ENCODE measurements at places on chromosomes 13 and 19. TPM values are rescaled to one million over a fixed set of nuclear protein-coding genes. Genes with fewer than 3 reads are reported as not detected.

GRCh38 chr19:31986951-31987350, 358.5 kb upstream of the ZNF507 start:
- DNase-seq: no peak

DNA sequence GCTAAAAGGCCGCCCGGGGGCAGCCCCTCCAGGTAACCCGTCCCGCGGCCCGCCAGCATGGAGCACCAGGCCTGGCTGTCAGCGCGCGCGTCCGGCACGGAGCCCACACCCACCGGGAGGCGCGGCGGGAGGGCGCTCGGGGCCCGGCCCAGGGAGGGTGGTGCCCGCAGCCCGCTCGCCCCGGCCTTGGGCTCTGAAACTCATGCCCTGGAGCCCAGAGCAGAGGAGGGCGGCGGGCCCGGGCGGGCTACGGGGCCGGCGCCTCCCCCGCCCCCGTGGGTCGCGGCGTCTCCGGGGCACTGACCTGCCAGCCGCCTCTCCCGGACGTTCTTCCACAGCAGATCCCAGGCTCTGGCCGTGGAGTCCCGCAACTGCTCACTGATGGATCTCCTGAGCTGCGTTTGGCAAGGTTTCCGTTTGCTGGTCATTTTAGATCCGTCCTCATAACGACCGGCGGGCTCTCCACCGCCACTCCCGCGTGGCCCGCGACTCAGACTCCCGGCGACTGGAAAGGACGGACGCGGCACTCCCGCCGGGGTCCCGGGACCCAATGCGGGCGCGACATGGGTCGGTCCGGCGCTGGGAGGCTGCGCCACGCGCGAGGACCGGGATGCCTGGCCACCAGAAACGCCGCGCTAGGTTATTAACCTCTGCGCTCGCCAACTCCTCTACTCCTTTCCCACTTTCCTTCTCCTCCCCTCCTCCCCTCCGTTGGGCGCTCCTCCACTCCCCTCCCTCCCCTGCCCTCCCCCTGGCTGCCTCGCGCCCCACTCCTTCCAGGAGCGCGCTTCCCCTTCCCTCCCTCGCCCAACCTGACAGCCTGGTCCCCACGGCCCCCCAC, 64.7 kb upstream of the STARD13 start:
- DNase-seq: no peak

DNA sequence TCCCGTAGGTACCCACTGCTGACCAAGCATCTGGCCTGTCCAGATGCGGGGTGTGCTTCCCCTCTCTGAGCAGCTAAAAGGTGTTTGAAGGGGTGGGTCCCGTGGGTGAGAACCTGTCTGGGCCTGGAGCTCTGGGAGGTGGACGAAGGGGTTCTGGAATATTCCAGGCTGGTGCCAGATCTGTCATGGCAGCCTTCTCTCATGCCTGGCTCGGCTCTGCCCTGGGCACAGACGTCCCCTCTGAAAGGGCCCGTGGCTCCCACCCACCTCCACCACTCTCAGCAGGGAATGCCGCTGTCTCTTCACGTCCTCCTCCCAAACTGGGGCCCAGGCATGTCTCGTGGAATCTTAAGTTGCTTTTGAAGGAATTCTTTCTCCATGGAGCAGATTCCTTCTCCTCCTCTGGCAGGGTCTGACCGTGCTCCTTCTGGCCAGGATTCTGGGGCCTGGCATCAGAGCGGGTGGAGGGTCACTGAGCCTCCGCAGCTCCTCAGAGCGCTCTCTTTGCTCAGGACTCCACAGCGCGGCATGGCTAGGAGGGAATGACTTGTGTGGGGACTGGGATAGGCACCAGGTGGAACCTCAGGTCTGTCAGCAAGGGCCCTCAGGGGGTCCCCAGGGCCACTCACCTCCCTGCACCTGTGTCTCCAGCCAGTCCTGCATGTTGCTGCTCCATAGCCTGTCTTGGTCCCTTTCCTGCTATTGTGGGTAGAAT, 5.9 kb upstream of the MCF2L start:
- DNase-seq: no peak

DNA sequence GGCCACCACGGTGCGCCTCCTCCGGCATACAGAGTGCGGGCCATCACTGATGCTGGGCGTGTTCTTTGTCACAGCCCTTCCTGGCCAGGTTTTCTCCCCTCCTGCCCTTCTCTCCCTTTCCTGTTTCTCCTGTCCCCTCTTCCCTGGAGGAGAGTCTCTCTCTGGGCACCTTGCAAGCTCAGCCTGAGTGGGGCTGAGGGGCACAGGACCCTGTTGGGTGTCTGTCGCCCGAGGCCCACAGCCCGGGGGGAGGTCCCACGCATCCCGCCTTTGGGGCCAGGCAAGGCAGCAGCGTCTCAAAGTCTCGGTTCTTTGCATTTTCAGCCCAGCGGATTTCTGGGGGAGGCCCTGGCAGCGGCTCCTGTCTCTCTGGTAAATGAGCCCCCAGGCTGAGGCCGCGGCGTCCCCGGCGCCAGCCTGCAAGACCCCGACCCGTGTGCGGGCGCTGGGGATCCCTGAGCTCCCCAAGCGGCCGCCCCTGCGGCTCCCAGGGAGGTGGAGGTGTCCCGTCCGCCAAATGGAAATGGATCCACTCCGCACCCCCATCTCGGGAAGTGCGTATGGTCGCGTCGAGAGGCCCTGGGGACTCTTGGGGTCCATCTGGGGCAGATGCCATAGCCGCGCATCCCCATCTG, 47.2 kb downstream of the COMP start:
- DNase-seq: no peak

DNA sequence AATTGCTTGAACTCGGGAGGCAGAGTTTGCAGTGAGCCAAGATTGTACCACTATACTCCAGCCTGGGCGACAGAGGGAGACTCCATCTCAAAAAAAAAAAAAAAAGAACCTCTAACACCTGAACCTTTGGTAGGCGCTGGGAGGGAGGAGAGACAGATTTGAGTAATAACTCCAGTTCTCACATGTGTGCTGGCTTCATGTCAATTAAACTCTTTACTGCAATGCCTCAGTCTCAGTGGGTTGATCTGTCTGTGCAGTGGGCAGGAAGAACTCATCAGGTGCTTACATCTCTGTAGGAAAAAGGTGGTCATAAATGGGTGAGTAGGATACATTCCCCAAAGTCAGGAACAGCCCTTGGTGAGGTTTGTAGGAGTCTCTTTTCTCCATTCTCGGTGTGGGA, 85.1 kb upstream of the ABCC4 start:
- no peak for DNase-seq

The PRR36 gene
- 12.5 TPM for polyA plus RNA-seq
